ENCODE measurements at places on chromosomes 4 and X.

GRCh38 chr4:174808836-174809235, 20.2 kb downstream of the GLRA3 start:
- DNase-seq: no peak

DNA sequence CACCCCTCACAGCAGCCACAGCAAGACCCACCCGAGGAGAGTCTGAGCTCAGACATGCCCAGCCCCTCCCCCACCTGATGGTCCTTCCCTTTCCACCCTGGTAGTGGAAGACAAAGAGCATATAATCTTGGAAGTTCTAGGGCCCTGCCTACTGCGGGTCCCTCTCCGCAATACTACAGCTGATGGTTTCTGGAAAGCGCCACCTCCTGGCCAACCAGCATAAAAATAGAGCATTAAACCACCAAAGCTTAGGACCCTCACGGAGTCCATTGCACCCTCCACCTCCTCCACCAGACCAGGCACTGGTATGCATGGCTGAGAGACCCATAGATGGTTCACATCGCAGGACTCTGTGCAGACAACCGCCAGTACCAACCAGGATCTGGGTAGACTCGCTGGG, 78.2 kb downstream of the SH3BGRL start:
- no peak for DNase-seq

GRCh38 chrX:71224098-71224708, 1.2 kb downstream of the GJB1 start:
- DNase-seq: no peak

- no peak for DNase-seq
Measured at GRCh38 chrX:38891641-38892413, 90.6 kb downstream of the MID1IP1 start.

GRCh38 chr4:128917781-128918180, 108.3 kb downstream of the JADE1 start:
- DNase-seq: no peak

GRCh38 chrX:80576806-80577533, 156.7 kb downstream of the TENT5D start:
- DNase-seq: no peak

GRCh38 chr4:153074936-153075630, 129.2 kb upstream of the TRIM2 start:
- no peak for DNase-seq

DNA sequence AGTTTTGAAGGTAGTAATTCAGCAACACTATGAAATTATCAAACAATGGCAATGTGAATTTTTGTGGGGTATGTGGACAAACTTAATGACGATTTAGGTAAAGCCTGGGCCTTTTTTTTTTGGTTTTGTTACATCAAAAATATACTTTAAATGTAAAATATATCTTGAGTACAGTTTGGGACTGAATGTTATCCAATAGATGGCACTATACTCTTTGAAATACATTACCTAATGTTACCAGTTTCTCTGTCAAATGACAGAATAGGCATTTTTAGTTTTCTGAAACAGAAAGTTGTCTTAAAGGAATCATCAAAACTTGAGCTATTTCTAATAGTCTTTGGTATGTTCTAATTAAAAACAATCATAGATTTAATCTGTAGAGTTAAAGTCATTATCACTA, 1651.9 kb downstream of the C4orf33 start:
- DNase-seq: no peak

DNA sequence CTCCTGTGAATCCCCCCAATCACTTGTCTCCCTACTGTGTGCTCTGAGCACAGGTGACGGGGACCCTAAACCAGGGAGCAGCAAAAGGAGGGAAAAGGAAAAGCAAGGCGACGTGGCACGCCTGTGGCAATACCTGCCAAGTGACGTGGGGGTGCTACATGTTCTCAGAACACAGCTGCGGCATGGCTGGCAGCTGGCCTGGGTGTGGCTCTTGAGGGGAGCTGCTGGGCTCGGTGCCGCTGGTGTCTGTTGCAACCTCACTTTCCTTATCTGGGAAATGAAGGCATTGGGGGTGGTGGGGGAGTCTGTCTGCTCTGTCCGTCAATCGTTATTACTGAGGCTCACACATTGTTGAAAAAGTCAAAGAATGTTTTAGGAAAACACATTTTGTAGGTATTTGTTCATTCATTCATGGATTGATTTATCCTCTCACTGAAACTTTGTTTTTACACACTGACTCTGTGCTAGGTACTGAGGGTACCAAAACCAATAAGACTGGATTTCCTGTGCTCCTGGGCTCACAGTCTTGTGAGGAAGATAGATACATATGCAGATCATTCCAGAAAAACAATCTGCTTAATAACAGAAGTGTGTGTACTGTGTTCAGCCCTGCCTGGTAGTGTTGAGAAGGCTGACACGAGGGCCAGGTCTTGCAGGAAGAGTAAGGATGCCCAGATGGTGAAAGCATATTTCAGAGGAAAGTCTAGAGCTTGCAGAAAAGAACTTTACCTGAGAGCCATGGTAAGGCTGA, 217.6 kb downstream of the PTTG2 start:
- DNase-seq: no peak

GRCh38 chrX:47514533-47515235, 31.7 kb upstream of the ZNF41 start:
- DNase-seq: no peak

DNA sequence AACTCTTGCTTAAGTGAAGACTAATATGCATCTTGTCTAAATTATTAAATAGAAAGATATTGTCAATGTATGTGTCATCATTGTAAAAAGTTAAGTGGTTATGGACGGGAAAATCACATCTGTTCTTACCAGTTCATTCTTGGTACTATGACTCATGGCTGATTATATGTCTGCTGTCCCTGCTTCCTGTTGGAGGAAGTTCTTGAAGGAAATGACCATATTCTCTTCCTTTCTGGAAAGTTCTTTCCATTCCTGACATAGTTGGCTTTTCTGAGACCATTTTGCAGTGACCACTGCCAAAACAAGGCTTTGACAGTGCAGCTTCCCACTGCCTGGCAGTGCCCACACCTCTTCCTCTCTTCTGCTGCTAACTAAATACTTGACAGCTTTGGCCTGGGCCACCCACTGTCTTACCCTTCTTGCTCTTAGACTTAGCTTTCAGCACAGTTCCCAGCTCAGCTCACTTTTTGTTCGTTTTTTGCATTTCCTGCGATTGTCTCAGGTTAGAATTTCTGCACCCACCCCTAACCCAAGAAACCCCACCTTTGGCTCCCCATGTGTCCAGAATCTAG, 13.2 kb upstream of the CLDN24 start:
- DNase-seq: no peak

DNA sequence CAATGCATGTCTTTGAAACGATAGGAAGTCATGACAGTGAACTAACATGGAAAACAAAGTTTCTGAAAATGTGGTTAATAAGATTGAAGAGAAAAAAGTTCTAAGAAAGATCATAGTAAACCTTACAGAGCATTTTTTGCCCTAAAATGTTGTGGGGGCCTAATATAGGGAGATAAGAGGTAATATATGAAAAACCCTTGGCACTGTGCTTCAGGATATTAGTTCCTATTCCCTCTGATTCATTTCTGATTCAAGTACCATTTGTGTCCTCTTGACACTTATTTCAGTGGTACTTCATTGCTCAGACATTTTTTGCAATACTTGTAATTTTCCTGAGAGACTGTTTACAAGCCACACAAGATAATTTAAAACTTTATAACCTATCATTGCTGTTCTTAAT, 35.1 kb downstream of the PAQR3 start:
- DNase-seq: no peak

DNA sequence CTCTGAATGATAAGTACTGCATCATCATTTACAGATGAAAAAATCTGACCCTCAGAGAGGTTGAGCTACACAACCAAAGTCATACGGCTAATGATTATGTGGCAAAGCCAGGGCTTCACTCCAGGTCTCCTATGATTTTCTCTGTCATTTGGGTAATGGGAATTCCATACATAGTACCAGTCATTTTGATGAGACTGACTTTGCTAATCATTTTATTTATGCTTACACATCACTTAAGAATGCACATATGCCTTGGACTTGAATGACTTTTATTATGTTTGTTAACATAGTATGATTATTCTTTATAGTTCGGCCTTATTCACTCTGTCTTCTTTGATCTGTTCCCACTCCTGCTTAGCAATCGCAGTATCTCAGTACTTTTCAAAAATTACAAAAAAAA, 255.1 kb upstream of the GPRIN3 start:
- no peak for DNase-seq

- DNase-seq: no peak
Measured at GRCh38 chr4:56981795-56982201, 3.1 kb downstream of the POLR2B start.

GRCh38 chr4:121168446-121169281, 4.5 kb upstream of the TNIP3 start:
- DNase-seq: no peak

DNA sequence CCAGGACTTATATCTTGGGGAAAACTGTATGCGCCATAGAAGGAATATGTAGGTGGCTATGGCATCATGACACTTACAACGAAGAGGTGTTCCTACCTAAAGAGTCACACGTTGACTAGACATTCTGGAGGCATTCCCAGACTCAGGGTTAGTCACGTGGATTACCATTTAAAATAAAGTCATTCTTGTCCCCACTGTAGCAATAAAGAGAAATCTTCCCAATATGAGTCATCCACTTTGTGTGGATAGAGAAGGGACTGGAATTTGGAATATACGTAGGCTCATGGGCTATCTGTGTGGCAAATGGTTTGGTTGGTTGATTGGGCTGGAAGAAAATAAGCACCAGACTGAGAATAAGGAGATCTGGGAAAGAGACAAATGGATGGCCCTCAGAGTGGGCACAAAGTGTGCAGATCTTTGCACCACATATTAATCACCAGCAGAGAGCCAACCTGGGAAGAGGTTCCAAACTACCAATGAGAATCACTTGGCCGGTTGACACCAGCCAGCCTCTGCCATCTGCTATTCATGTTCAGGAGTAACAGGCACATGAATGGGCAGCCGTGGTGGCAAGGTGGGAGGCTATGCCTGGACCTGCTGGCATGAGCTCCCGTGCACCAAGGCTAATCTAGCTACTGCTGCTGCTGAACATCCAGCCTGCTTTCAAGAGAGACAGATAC, 41.0 kb downstream of the MTNR1A start:
- no peak for DNase-seq

DNA sequence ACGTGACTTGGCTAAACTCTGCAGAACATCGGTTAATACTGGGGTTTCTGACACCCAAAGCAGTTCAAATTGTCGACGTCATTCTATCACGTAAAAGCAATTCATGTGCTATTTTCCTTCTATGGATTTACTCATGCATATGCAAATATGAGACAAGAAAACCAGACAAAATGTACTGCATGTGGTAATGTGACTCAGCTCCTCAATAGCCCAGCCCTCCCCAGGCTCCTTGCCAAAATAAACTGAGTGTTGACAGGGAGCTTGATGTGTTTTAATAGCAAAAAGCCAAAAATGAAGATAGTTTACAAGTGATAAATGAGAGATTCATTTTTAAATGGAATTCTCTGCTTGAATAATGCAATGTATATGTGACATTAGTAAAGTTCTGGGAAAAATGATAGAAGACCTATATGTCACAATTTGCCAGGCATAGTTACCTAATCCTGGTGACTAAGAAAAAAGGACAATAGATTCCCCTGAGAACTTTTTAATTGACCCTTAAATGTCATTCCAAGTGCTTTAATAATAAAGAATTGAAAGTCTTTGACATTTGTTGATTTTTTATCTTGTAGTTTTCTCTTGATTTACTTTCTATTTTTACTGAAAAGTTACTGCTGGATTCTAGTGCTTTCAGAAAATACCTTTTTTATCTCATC, 1700.6 kb upstream of the TENM3 start:
- no peak for DNase-seq

- DNase-seq: no peak
Measured at GRCh38 chr4:137541876-137542646, 9.8 kb upstream of the PCDH18 start.

DNA sequence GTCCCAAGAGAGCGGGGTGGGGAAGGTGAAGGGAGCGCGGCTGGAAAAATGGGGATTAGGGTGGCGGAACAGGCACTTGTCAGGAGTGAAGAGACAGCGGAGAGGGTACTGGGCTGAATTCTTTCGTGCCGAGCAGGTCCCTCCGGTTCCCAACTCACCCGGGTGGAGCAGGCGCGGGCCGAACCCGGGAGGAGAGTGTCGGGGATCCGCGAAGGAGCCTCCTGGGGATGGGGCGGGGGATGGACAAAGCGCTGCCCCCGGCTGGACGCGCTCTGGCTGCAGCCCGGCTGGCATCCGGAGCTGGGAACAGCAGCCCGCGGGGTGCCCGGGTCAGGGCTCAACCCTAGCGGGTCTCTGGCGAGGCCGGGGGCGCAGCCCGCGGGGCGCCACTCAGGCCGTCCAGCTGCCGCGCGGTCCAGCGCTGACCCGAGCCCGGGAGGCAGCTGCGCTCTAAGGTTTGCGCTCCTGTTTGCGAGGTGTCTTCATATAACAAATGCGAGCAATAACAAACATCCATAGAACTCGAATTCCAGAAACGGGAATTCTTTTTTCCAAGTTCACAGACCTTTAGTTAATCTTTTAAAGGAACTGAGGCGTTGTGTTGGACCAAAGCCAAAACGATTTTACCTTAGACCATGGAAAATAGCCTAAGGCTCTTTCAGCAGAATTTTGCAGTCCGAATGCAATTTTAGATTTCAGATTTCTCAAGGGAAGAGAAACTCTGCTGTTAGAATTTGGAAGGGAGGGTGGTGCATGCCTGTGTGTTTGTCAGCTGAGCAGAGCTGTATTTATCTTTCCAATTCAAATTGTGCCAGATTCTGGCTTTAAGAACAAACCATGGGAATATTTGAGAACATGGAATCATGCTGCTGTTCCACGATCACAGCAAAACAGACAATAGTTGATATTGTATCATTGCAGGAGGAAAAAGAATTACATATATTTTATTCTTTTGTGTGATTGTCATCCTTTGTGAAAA, 744 bp downstream of the NPY5R start:
- DNase-seq: no peak

DNA sequence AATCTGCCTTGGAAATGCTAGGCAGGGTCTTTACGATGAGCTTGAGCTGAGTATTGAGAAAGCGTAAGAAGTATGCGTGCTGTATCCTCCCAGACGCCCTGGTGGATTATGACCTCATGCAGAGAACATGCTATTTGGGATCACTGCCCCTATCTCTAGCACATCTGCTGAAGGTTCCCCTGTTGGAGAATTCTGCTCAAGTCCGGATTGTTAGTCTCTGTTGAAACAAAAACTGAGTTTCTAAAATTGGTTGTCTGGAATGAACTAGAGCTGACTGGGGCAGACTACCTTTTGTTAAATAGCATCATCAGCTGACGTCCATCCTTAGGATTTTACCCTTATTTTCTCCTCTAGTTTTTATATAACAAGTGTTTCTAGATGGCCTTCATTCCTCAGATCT, 7.5 kb downstream of the FHDC1 start:
- no peak for DNase-seq

DNA sequence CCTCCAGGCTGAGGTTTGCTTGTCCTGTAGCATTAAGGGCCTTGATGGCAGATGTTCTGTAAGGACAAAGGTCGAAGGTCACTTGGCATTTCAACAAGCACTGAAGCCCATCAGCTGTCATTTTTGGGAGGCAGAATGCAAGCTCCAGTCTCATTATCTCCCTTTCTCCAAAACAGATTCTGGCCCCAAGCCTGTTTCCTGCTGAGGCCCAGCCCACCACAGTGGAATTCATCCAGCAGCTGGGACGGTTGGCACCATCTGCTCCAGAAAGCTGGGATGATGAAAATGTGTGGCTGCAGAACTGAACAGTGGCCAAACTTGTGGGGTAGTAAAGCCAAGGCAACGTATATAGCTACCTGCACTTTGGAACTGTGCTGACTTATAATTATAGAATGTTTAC, 17.7 kb upstream of the PPEF2 start:
- no peak for DNase-seq

GRCh38 chr4:168138143-168138542, 45.8 kb downstream of the ANXA10 start:
- no peak for DNase-seq

Measured in stimulated activated CD4-positive, alpha-beta T cell treated with anti-CD3 and anti-CD28 coated beads, Interleukin-12 subunit alpha, Interleukin-12 subunit beta, amount 100 ng/mL, for 48 hours (primary cell).